ENCODE measurements at places on chromosomes 3 and 15.

- no peak for DNase-seq
Observed at GRCh38 chr3:40461161-40461560, 4.0 kb downstream of the RPL14 start.

GRCh38 chr3:184295771-184296170, 3.3 kb upstream of the PSMD2 start:
- no peak for DNase-seq

DNA sequence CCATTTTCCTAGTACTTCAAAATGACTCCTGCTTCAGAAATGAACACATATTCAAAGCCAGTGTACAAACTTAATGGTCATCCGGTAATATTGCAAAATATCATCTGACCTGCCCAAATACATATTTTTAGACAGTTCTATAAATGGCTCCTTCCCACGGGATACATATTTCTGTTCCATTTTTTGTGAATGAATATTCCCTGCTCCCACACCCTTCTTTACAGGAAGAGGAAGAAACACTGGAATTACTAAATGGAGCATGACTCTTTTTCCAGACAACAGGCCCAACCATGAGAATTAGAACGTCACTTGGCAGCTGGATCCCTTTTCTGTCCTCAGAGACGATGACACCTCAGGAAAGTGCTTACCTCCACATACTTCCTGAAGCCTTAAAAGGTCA, 38.0 kb upstream of the CBLB start:
- no peak for DNase-seq

GRCh38 chr3:81947359-81947758, 185.9 kb upstream of the GBE1 start:
- no peak for DNase-seq

GRCh38 chr3:51706788-51707731, at the start of gene GRM2:
GRM2 (plus strand) TSS chr3:51707068; CDS start chr3:51708984, 1,916 bp downstream.
- peak; percentile 96 for DNase-seq

DNA sequence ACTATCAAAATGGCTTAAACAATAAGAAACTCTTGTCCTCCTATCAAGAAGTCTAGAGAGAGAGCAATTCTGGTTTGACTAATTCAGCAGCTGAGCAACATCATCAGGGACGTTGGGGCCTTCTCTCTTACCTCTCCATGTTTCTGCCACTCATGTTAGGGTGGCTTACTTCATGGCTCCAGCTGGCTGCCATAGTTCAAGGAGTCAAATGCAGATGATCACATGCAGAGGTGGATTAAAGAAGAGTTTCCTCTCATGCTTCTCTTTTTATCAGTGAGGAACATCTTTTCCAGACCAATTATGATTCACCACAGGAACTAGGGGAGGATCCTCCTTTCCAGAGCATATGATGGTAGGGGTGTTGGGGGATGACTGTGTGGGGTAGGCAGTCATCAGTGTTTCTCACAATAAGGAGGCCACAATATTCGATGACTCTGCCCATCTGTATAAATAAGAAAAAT, 45.5 kb downstream of the NEK11 start:
- no peak for DNase-seq

- DNase-seq: no peak
Observed at GRCh38 chr3:28291577-28291976, 50.2 kb downstream of the CMC1 start.

DNA sequence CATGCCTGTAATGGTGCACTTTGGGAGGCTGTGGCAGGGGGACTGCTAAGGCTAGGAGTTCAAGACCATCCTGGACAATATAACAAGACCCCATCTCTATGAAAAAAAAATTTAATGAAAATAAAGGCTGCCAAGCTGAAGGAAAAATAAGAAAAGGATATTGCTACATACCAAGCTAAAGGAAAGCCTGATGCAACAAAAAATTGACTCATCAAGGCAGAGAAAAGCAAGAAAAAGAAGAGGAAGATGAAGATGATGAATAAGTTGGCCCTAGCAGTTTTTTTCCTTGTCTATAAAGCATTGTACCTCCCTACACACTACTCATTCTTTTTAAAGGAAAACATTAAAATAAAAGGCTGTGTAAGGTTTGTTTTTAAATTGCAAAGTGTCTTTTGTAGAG, 441.9 kb upstream of the MDFIC2 start:
- DNase-seq: no peak

DNA sequence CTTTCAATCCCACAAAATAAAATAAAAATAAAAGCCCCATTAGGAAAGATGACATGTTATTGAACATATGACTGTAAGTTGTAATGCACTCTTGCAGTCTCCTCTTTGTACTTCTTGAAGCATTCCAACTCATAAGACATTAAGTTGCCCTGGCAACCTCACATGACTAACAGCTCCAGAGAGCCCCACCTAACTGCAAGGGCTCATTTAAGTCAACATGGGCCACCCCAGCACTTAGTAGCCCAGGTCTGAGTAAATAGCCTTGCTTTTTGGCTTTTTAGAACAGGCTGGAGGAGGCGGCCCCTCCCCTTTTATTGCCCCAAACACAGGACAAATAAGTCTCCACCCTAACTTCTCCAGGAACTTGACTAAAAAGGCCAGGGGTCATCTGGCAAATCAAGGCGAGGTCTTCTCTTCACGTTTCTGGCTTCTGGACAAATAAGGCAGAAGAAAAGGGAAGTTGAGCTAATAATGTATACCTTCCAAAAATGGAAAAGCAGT, 135.1 kb downstream of the TMCO5A start:
- peak; percentile 48 for DNase-seq

GRCh38 chr15:78477295-78477694, 30.1 kb upstream of the HYKK start:
- no peak for DNase-seq

DNA sequence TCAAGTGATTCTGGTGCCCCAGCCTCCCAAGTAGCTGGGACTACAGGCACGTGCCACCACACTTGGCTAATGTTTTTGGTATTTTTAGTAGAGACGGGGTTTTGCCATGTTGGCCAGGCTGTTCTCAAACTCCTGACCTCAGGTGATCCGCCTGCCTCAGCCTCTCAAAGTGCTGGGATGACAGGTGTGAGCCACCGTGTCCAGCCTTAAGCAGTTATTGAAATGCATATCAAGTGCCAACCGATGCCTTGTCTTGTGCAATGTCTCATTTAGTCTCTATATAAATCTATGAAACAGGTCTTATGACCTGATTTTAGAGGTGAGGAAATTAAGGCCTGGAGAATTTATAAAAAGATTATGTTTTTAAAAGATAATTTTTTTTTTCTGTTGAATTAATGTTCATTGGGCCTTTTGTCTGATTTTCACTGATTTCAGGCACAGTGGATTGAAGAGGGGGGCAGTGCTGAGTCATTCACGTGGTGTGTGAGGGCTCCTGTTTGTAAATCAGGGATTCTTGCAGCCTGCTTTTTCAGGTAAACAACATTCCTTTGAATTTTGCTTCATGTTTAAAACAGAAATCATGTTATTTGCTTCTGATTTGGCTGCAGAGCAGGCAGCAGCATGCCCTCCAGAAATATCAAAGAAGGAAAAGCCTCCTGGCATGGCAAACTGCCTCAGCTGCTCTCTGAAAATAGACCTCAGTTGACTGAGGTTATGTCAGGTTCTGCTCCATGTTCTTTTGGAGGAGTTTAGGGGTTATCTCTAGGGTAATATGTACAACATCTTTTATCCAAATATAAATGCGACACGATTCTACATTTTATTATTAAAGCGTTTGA, 407.0 kb upstream of the RGMA start:
- DNase-seq: no peak

GRCh38 chr3:103499132-103499900, 1064.5 kb downstream of the ZPLD1 start:
- no peak for DNase-seq

DNA sequence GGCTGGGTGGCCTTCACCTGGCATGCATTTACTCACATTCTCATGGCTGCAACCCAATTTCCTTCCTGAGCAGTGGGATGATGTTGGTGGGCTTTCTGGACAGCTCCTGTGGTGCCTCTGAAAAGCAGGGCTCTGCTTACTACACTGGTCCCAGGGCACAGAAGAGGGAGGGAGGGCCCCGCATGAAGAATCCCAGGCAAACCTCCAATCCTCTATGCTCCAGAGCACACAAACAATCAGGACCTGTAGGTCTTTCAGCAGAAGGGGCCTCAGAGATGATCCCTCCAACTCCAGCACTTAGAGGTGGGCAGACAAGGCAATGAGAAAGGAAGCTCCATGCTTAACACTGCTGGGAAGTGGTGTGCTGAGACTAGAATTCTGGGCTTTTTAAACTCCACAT, 231.7 kb upstream of the ICE2 start:
- no peak for DNase-seq

DNA sequence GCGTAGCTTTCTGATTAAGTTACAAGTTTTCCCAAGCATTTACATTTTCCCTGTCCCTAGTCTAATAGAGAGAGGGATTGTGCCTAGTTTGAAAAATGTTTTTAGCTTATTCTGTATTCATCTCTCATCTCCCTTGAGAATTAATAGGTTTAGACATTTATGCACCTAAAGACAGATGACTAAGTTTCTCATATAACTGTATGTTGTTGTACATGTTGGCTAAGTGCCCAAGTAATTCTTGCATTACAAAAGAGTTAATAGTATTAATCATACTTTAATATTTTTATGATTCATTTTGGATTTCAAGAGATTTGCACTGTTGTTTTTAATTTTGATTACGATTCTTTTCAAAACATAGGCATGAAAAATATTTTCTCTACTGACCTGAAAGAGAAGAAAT, 109.0 kb upstream of the TBL1XR1 start:
- DNase-seq: no peak
